ENCODE measurements at places on chromosomes 11 and 22. TPM values are rescaled to one million over a fixed set of nuclear protein-coding genes. Genes with fewer than 3 reads are reported as not detected.
A peak's percentile ranks its signal among the peaks of the same experiment; 100 is the strongest.

DNA sequence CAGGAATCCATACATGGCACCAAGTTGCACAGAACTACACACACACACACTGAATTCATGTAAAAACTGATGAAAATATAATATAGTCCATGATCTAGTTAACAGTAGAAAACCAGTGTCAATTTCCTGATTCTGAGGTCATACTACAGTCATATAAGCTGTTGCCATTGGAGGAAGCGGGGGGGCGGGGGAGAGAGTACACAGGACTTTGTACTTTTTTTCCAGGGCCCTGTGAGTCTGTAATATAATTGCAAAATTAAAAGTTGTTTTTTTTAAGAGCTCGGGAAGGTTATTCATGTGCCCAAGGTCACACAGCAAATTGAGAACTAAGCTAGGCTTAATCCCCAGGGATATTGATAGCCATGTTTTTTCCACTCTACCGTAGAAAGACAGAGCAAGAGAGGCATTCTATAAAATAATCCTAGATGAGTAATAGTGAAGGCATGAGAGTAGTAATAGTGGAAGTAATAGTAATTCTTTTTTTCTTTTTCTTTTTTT, 312.3 kb downstream of the MN1 start:
- peak; percentile 47 for DNase-seq

- no peak for DNase-seq
Measured at GRCh38 chr11:9601037-9601875, 27.8 kb downstream of the WEE1 start.

The HOATZ gene
- polyA plus RNA-seq: not detected

The FAM180B gene
- not detected for polyA plus RNA-seq

The DSCAML1 gene
- not detected for polyA plus RNA-seq

The KCNK4 gene
- 0.06 TPM for polyA plus RNA-seq
